ENCODE measurements at places on chromosomes 1 and 21.

DNA sequence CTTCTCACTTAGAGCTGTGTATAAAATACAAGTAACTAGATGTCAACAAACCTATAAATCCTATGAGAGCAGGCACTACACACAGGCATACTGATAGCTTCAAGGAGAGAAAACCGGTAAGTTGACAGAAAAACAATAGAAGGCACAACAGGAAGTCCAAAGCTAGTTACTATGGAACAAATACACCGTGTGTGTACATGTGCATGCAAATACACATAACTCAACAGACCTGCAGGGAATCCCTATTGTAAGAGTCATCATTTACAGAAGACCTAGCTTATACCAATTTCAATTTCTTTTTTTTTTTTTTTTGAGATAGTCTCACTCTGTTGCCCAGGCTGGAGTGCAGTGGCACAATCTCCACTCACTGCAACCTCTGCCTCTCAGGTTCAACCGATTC, 26.3 kb downstream of the JAK1 start:
- no peak for DNase-seq

- DNase-seq, result no peak
These were observed 31.4 kb downstream of the EPS15 start for GRCh38 chr1:51487628-51488027.

GRCh38 chr1:21596174-21596573, 73.0 kb downstream of the RAP1GAP start:
- no peak for DNase-seq

DNA sequence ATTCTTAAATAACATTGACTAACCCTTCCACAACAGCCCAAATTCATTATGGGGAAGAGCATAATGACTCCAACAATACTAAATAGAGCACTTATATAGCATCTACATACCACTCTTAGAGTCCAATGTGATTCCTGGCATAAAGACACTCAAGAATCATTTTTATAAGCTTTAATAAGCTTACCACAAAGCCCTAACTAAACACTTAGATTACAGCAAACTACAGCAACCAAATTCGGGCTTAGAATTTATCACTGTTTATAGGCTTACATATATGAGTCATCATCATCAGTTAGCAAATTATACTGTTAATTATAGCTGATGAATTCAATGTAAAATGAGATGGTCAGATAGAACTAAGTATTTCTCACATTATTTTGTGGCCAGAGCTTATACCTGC, 7.3 kb downstream of the SCYL3 start:
- no peak for DNase-seq
